ENCODE measurements at places on chromosomes 4 and X.

GRCh38 chr4:151718984-151719955 is 41.5 kb downstream of the GATB start:
- no peak for DNase-seq

GRCh38 chr4:96379524-96379923 is 539.6 kb downstream of the PDHA2 start:
- DNase-seq, result no peak

- DNase-seq, result no peak
These were observed 96.5 kb downstream of the SLC2A9 start for GRCh38 chr4:9924750-9925149.

GRCh38 chr4:123444290-123444731 is 47.7 kb downstream of the SPRY1 start:
- DNase-seq, result no peak

DNA sequence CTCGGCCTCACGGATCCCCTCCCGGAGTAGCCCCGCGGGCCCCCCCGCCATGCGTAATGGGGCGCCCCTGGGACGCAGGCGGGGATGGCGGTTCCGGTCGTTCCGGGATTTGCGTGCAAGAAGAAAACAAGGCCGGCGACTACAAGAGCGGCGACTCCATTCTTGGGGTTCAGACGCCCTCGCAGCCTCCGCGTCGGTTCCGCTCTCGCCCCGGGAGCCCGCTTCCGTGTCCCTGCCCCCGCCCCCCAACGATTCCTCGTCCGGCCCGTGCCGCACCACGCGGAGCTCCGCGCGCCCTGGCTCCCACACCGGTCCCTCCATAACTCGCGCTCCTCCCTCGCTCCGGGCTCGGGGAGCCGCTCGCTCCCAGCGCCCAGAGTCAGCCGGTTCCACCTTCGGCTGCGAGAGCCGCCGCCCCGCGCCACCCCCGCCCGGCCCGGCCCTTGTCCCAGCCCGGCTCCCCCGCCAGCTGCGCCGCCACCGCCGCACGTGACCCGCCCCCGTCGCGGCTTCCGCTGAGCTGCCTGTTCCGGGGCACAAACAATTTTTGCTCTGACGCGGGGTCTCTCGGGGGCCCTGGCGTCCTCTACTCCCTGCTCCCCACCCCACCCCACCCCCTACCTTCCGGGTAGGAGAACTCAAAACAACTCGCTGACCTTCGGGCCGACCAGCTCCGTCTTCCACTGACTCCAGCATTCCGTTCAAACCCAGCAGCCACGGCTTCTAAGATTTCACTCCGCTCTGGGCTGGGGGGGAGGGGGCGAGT is 78.8 kb upstream of the BCOR start:
- DNase-seq, result peak; percentile 10

DNA sequence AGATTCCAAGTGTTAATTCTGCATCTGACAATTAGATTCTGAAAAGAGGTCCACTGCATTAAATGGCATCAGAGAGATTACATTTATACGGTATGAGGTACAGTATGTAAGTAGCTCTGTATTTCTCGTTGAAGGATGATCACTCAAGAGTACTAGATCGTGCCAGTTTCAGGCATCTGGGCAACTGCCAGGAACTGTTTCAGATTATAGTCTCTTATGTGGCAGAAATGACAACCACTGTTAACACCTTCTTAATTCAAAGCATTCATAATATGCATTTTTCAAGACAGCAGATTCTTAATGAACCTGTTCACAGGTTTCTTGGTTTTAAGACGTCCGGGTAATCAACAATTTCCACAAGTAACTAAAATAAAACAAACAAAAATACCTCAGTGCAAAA is 1.6 kb downstream of the ANKRD50 start:
- DNase-seq, result no peak

DNA sequence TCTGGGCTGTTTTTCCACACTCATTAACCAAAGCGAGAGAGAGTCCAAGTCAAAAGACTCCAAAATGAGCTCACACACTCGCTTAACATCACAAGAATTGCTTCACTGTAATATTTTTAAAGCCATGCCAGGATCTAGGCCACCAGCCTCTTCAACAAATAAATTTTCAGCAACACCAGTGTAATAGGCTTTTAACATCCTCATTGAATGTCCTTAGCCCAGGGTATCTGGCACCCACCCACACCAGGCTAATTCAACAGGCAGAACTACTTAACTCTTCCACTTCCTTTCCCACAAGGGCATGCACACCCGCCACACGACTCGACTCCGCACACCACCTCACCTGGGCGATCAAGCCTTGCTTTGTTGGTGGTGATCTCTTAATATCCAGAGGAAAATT is 34.2 kb downstream of the FAT1 start:
- DNase-seq, result no peak

- DNase-seq, result no peak
These were observed 106.0 kb downstream of the KLHL8 start for GRCh38 chr4:87114245-87115062.

GRCh38 chr4:98515470-98515809 is 143.0 kb downstream of the TSPAN5 start:
- DNase-seq, result no peak

- DNase-seq, result peak; percentile 22
These were observed 175.9 kb upstream of the RPS6KA3 start for GRCh38 chrX:20442597-20442996.

GRCh38 chr4:151105454-151106032 is 6.1 kb downstream of the RPS3A start:
- no peak for DNase-seq

DNA sequence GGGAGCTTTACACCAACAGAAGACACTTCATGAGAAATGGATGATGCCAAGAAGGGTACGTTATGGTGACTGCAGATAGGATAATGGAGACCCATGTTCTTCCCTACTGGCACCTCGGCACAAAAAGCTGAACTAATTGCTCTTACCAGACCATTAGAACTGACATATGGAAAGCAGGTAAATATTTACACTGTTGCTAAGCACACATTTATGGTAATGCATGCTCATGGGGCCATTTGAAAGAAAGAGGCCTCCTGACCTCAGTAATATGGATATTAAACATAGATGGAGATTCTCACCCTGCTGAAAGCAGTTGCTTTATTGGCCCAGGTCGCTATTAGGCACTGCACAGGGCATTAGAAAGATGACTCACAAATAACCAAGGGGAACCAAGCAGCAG is 1759.6 kb downstream of the C4orf33 start:
- no peak for DNase-seq

DNA sequence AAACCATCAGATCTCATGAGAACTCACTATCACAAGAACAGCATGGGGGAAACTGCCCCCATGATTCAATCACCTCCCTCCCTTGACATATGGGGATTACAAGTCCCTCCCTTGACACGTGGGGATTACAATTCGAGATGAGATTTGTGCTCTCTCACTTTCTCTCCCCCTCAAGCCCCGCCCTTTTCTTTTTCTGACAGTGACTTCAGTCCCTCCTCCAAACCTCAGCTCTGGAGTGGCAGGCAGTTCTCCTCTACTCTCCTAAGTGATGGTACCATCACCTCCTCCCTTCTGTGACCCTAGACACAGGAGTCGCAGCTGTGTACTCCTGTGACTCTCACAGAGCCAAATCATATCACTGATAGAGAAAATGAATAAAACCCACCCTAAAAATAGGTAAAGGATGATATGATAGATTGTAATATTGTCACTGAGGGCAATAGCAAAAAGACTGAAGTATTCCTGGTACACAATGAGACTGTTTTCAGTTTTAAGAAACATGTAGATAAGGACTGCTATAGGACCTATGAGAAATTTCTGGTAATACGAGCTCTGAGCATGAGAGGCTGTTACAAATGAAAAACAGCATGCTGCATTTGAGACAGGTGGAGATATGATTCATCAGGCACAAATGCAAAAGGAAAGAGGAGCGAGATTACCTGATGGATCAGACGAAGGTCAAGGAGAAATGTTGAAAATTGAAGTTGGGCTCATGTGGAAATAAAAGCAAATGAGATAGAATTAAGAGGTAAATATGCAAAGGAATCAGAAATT is 101.2 kb upstream of the CBLL2 start:
- no peak for DNase-seq

GRCh38 chr4:78336093-78336943 is 215.3 kb upstream of the ANXA3 start:
- DNase-seq, result no peak
